ENCODE measurements at places on chromosomes 2 and 18.

DNA sequence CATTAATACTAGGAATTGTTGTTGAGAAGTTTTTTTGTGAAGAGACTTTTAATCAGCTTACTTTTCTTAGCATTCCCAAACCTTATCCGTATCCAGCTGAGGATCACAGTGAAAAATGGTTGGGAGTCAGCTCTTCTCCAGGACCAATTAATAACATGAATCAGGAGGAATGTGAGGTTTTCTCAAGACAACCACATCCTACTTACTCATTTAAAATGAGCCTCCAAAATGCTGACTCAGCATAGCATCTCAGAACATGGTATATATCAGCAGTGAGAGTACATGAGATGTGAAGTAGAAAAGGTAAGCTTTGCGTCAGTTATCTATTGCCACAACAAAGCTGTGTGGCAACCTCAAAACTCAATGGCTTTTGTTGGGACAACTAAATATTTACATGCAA, 140.3 kb downstream of the NRP2 start:
- DNase-seq, result no peak

DNA sequence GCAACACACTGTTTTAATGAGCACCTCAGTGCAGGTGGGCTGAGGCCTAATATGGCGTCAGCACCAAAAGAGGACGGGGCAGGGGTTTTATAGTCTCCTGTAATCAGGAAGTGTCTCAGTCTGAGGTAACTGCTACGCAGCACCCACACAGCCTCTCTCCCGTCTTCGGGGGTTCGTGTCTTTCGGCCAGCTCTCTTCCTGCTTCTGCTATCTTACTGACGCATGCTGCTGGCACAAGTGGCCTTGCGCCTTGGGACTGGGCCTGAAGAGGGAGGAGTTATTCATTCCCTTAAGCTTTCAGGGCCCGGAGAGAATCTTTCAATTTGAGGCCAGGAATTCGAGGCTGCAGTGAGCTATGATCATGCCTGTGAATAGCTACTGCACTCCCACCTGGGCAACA, 14.5 kb upstream of the PAPOLG start:
- no peak for DNase-seq

DNA sequence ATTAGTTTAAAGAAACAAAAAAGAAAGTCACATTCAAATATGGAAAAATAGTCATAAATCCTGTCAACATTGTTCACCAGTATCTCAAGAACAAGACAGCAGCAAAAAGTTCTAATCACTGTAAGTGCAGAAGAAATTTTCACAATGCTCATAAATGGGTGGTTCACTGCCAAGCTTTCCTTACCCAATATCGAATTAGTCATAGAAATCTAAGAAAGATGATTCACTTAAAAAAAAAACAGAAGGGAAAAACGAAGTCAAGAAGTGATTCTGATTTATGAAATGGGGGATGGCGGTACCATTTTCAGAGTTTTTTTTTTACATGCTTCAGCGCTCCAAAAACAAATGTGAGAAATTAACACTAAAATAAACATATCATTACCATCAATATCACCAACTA, 156.7 kb downstream of the EXOC6B start:
- DNase-seq, result no peak

- no peak for DNase-seq
Measured at GRCh38 chr2:20198001-20198400, 26.9 kb downstream of the SDC1 start.

- DNase-seq, result no peak
Measured at GRCh38 chr2:180733330-180733729, 247.1 kb upstream of the UBE2E3 start.

- no peak for DNase-seq
Measured at GRCh38 chr2:112805542-112805941, 21.2 kb upstream of the IL1A start.

Data from T-helper 9 cell (primary cell).